Skin of body (tissue), 3 donors: ENCODE measurements at places on chromosomes 2 and 18. TPM values are rescaled to one million over a fixed set of nuclear protein-coding genes. Genes with fewer than 3 reads are reported as not detected.

Gene THADA
- 43.2 TPM for total RNA-seq

Gene XRCC5
- 166 TPM for total RNA-seq

Gene IL1RL1
- 8.7 TPM for total RNA-seq

Gene ATP8B1
- total RNA-seq: 23.0 TPM

Gene ELOA2
- total RNA-seq: not detected

Gene CCDC102B
- total RNA-seq: 54.6 TPM

Gene C1QL2
- 0.10 TPM for total RNA-seq

Gene SERPINB4
- total RNA-seq: 29.1 TPM

DNA sequence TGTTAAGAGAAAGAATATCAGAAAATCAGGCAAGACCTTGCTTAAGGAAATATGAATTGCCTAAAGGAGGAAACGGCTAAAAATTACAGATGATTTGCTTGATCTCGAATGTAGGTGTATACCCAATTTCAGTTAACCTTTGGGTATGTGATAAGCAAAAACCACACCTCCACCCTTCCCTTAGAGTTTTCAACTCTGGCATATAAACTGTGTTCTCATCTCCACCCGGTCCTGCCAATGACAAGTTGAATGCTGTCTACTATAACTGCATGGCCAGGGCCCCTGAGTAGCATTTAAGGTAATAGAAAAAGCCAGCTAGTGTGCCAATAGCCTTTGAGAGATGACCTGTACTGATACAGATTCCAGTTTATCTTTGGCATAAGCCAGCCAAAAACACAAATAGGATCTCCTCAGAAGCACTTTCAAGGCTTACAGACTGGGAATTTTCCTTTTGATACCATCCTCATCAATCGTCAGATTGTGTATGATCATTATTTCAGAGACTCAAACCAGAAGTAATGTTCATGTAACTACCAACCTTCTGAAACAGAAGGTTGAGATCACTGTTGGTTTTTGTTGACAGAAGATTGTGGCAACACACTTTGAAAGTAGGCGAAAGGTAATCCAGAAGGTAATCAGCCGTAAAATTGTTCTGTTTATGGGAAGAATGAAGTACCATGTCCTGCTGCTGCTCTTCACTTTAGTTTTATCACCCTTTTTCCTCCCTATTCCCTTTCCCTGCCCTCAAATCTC, 163.1 kb downstream of the GFPT1 start:
- DNase-seq: no peak

GRCh38 chr2:46016091-46016490, 281.1 kb upstream of the EPAS1 start:
- DNase-seq: no peak

DNA sequence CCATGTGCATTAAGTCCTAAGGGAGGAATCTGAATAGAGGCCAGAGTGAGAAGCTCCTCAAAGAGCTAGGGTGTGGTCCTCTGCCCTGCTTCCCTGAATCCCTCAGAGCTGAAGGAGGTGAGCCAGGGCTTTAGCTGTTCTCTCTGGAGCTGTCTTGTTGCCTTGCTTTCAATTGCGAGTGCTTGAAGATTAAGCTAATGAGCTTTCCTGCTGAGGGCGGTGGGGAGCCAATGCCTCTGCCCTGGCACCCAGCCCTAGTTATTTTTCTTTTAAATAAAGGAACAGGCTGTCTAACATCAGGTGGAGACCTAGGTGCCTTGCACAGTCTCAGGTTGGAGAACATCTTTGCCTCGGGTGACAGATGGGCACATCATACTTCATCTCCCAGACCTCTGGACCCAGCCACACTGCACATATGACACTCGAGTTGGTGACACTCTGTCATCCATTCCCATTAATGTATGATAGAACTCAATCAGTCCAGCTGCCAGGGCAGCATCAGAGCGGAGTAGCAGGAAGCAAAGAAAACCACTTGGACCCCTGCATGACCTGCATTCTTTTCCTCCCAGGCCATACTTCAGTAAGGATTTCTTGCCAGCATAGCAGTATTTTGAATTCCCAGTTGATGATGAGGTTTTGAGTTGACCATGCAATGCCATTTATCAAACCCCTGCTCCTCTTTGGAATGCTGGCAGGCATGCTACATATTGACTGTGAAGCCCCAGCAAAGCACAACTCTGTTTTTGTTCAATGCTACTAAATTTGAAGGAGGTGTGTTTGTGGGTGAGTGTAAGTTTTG, 292.7 kb downstream of the RNF144A start:
- DNase-seq: no peak

DNA sequence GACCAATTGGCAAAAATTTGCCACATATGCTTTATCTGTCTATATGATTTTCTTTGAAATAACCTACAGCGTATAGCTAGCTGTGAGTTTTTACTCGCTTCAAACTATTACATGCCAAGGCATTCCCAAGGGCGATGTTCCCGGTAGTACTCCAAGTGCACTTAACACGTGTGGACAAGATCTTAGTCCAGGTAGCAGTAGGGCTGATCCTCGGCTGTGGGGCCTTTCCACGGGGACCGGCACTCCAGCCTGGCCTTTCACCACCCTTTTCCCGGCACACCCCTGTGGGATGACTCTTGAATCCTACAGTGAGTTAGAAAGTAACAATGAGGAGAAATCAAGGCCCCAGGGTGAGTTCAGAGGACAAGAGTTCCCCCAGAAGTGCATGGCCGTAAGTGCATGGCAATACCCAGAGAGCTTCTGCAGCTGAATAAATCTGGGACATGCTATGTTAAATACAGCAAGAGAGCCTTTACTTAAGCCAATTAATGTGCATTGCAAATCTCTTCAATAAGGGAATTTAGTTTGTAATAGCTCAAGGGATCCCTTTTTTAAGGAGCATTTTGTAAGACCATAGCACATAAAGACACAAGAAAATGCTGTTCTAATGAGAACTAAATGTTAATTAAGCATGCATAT, 26.4 kb downstream of the CHMP1B start:
- DNase-seq: no peak

DNA sequence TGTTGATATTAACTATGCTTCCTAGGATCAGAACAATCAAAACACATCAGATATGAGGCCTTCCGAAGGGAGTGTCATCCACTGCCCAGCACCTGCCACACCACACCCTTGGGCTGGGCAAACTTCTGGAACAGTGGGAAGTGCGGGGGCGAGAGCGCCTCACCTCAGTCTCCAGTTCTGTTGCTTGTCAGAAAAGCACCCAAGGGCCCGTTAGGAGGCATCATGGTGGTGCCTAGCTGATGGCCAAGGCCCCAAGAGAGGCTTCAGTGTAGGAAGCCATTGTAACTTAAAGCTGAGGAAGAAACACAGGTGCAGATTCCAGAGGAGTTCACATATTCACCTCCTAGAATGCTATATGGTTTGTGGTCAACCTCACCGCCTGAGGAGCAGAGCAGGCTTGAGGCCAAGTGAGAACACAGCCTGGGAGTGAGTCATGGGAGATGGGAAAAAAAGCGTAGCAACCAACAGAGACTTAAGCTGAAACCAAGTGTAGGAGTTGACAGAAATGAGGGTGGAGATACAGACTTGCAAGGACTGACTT, 85.1 kb upstream of the ATL2 start:
- no peak for DNase-seq

DNA sequence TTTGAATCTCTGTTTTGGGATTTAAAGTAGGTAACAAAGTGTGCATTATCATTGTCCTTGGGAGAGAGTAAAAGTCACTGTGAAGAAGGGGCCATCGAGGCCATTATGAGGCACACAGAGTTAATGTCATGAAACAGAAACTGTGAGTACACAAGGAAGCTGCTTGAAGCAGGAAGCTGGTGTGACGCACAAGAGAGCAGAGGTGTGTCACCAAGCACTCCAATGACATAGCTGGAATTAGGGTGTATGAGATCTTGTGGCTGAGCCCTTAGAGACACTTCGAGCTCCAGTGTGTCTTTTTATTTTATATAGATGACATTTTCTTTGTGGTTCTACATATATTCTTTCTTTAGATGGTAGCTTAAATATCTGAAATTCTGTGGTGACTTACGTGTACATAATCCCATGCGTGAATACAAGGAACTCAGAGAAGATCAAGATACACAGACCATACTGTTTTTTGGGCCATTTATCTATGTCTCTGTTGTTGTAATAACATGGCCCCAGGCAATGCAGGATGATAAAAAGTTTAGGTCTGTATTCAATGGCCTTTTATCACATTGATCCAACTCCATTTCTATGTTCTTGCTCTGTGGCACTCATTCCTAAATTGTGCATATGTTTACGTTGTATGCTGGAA, 164.7 kb upstream of the FAM98A start:
- no peak for DNase-seq

GRCh38 chr2:1814616-1815015, 70.3 kb upstream of the PXDN start:
- DNase-seq: no peak

DNA sequence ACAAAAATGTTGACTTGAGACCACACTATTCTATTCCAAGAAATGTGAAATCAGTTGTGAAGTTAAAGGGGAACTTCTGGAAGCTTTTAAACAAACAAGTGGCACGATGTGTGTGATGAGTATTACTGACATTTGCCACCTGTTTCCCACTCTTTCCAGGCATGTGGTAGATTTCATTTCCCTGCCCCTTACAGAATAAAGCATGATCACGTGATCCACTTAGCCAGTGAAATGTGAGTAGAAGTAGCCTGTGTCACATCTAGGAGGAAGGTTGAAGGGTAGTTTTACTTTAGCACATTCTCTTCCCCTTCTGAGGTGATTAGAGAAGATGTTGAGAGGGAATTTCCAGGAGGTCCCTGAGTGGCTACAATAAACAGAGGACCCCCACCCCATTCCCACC, 3.8 kb downstream of the COL4A4 start:
- no peak for DNase-seq

GRCh38 chr2:236343400-236344161, 79.4 kb upstream of the ASB18 start:
- DNase-seq: peak; percentile 19

DNA sequence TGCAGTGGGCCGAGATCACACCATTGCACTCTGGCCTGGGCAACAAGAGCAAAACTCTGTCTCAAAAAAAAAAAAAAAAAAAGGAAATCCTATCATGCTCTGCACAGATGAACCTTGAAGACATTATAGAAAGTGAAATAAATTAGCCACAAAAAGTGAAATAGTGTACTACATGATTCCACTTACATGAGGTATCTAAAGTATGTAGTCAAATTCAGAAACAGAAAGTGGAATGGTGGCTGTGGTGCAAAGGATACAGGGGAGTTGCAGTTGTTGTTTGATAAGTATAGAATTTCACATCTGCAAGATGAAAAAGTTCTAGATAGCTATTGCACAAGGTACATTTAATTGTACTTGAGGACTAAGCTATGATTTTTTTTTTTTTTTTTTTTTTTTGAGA, 5.2 kb downstream of the ZRANB3 start:
- DNase-seq: no peak

DNA sequence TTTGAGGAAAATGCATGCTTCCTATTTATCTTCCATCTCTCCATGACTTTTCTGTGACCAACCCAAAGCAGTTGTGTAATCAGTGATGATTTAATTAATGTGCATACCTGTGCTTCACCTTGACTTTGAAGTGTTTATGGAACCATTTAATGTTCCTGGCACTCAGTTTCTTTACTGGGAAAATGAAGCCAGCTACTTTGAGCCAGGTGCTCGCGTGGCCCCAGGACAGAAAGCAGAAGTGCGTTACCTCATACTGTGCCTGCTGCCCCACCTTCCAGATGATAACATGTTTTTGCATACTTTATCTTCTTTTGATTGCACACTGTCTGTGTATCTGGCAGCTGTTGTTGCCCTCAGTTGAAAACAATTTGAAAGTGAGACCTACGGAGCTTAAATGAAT, 61.3 kb downstream of the PMAIP1 start:
- peak; percentile 11 for DNase-seq

DNA sequence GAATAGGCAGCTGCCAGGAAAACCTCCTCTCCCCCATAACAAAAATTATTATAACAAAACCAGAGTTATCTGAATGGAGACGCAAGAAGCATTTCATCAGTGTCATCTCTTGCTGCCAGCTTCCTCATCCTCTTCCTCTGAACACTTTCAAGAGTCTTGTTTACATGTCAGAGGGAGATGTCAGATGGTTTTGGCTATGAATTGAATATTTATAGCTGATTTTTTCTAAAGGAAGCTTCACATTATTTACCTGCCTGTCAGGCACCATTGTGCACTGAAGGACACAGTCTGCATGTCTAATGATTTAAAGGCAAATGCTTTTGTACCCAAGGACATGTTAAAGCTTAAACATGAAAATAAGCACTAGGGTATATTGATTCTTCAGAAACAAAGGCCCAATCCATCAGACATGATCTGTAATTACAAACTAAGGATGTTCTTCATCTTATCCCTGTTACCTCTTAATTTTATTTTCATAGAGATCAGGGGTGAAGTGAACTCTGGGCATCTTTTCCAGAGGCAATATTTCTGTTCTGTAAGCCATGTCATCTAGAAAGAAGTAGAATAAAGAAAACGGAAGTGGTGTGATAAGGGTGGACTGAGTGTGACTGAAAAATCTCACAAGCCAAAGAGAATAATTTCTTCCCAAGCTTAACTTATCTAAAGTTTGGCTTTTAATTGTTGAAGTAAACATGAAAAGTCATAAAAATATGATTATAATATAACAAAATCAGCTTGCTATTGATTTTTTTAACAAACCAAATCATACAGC, 168.7 kb downstream of the ANKRD44 start:
- no peak for DNase-seq

DNA sequence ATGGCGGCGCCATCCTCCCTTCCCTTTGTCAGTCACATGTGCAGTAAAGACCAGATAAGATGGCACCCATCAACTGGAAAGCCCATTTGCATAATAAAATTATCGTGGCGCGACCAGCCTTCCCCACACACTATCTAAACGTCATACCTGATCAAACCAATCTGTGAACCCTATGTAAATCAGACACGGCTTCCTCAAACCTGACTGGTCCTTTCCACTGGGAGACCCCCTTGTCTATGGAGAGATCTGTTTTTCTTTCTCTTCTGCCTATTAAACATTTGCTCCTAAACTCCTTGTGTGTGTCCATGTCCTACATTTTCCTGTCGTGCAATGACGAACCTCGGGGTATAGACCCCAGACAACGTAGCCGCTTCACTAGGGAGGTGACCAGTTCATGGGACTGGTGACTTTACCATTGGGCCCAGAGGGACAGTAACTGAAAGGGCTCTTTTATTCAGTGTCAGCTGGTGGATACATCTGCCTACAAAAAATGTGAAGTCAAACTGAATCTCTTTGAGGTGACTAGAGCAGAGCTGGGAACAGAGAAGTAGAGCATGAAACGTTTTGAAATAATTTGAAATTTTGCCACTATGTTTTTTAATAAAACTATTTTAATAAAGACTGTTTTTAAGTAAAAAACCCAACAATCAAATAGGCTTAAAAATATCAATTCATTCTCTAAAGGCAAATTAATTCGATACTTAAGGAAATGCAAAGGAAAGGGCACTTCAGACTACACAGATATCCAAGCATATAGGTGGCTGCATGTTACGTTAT, 87.5 kb downstream of the SOCS6 start:
- DNase-seq: no peak

- peak; percentile 64 for DNase-seq
Observed at GRCh38 chr2:9380702-9381628, 42.4 kb downstream of the ITGB1BP1 start.

DNA sequence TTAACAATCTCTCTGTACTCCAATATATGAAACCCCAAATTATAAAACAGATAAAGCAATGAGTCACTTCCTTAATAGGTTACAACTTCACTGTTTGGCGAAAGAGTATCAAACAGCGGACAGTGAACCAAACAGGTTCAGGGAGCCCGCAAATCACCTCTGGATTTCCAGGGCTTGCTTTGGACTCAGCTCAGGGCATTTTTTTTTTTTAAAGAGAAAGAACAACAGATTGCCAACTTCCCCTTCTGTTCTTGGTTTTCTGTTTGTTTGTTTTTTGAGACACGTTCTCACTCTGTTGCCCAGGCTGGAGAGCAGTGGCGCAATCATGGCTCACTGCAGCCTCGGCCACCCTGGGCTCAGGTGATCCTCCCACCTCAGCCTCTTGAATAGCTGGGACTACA, 52.7 kb downstream of the ABCB11 start:
- DNase-seq: no peak
